Lung (tissue), 17 donors: ENCODE measurements at places on chromosomes 12 and 14. TPM values are rescaled to one million over a fixed set of nuclear protein-coding genes. Genes with fewer than 3 reads are reported as not detected.

NEUROD4 gene
- polyA plus RNA-seq, result not detected

DUSP16 gene
- polyA plus RNA-seq, result 11.1 TPM

DNA sequence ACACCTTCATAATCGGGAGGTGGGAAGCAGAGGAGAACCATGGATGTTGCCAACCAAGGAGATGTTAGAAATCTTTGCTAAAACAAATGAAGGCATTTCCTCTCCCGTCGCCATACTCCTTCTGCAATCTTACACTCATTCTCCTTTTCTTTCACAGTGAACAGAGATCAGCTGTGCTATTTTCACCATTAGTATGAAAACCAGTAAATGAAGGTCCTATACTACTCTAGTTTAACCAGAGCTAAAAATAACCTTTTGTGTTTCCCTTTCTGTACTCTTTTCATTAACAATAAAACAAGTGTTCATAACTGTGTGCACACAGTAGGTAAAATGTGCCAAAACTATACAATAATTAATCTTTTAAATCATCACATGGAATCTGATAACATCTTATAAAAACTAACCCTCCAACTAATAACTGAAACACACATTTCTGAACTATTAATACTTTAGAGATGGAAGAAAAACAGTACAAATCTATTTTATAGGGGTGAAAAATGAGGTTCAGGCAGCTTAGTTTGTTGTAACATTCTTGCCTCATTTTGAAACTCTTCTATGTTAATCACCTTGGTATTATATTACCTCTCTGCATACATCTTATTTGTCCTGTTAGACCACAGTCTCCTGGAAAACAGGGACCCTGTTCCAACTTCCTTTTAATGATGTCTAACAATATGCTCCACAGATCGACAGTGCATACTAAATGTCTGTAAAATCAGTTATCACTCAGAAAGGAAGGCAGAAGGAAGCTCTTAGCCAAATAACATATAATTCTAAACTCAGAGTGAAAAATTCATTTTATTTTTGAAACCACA, 69.5 kb downstream of the SPPL3 start:
- DNase-seq, result no peak

DNA sequence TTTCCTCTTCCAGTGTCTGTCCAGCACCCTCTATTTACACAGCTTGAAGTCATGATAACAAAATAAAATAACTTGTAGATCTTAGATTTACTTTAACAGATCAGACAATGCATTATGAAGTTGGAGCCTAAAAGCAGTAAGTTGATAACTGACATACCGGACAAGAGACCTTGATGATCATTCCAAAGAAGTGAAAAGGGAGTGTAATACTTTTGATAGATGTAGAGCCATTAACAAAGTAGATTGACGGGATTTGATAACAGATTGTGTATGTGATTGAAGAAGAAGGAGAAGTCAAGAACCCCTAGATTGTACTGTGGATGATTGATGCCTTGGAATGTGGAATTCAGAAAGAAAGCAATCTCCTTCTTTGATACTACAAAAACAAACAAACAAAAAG, 403.8 kb upstream of the MGAT4C start:
- DNase-seq, result no peak

GRCh38 chr14:57068511-57068910, 200.2 kb downstream of the EXOC5 start:
- no peak for DNase-seq
